K562 (cell line): ENCODE measurements at places on chromosomes 4 and X. TPM values are rescaled to one million over a fixed set of nuclear protein-coding genes. Genes with fewer than 3 reads are reported as not detected.

DNA sequence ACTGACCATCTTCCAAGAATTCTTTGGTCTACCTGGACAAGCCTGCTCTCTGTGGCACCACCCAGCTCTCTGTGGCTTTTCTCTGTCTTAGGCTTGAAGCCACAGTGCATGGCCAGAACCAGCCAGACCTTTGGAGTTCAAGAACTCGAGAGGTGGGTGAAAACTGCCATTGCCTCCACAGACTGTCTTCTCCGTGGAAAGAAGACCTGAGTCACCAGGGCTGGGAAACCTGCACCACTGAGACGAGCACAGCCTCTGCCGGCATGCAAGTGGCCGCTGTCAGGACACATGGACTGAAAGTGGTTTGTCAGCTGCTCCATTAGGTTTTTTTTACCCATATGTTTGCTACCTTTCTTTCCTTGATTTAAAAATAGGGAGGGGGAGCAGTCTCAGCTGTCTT is 74.5 kb downstream of the MGST2 start:
- DNase-seq: no peak
- H3K4me1 ChIP-seq: no peaks in the 10 kb centered on the region
- no peak overlapping the region for H3K4me3 ChIP-seq
- no peak overlapping the region for H3K27ac ChIP-seq
- H3K27me3 ChIP-seq: peaks cover 7% of the 10 kb centered on the region

DNA sequence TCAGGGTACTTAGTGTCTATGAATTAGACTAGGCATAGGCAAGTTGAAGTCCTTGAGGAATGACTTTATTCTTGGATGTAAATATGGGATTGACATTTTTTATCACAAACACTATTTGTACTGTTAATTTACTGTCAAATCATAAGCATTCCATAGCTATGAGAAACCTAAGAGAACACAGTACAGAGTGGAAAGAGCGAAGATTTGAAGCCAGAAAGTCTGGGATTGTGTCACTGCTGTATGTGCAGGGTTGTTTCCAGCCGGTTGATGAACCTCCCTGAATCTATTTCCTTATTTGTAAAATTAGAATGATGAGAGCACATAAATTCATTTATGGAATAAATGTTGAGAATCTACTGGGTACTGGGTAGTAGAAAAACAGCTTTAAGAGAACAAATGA is 14.4 kb upstream of the KLHL5 start:
- peaks cover 18% of the 10 kb centered on the region for H3K4me1 ChIP-seq
- H3K4me3 ChIP-seq: no peak overlapping the region
- no peak overlapping the region for H3K27ac ChIP-seq
- no peaks in the 10 kb centered on the region for H3K36me3 ChIP-seq
- H3K27me3 ChIP-seq: no peaks in the 10 kb centered on the region

- H3K27ac ChIP-seq: no peak overlapping the region
- no peaks in the 10 kb centered on the region for H3K4me1 ChIP-seq
- no peak for DNase-seq
- H3K4me3 ChIP-seq: no peak overlapping the region
These were observed 77.9 kb downstream of the ADGRL3 start for GRCh38 chr4:61277785-61278760.

- no peaks in the 10 kb centered on the region for H3K36me3 ChIP-seq
- no peak overlapping the region for H3K27ac ChIP-seq
- no peak for DNase-seq
- H3K27me3 ChIP-seq: no peaks in the 10 kb centered on the region
These were observed 177.2 kb downstream of the AMELX start for GRCh38 chrX:11470250-11470974.

Gene POU3F4
- total RNA-seq: not detected in 2 replicates
